ENCODE measurements at places on chromosomes 2 and 18.
A peak's percentile ranks its signal among the peaks of the same experiment; 100 is the strongest.

GRCh38 chr2:218607436-218608115, at the start of gene PLCD4:
PLCD4 (plus strand) TSS chr2:218607899; CDS start chr2:218615740, 7,841 bp downstream.
- no peak for DNase-seq

GRCh38 chr2:23107327-23107941, 277.5 kb upstream of the KLHL29 start:
- DNase-seq, result no peak

DNA sequence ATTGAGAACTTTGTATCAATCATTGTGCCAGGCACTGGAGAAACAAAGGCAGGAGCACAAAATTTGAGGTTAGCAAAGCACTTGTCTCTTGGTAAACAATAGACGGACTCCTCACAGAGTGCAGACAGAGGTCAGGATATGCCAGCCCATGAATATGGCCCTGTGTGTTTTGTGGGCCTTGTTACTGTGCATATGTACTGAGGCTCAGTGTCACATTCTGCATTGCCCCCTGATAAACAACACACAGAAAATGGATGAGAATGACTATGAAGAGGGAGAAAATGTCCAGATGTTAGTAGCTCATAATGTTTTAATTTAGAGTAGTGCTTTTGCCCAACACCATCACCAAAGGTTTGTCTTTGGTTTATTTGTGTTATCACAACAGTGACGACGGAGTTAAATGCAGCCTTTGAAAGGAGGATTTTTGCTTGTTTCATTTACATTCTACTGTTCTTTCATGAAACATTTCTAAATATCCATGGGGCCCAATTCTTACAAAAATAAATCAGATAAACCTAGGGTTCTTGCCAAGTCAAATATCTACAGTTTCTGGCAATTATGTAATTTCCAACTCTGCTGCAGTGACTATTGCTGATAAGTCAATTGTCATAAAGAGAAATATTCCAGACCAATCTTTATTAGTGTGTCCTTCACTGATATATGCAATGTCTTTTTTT, 14.6 kb upstream of the NT5C1B start:
- no peak for DNase-seq

- DNase-seq, result peak; percentile 9
Measured at GRCh38 chr2:24930768-24931167, 10.7 kb upstream of the ADCY3 start.

- DNase-seq, result no peak
Measured at GRCh38 chr2:64860276-64860885, 128.8 kb upstream of the SLC1A4 start.

DNA sequence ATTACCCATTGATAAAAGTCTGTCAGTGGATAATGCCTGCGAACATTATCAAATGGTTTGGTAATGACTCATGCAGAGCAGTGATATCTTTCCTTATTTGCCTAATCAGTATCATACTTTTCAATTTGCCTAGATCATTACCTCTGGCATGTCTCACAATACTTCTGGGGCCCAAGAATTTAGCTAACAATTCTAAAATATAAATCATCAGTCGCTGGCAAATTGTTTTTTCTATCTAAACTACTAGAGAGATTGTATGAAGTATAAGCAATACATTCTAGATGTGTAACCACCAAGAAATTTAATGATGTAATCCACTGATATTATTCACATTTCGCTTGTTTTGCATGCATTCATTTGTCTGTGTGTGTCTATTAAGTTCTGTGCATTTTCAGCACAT, 191.2 kb upstream of the CDH19 start:
- no peak for DNase-seq

DNA sequence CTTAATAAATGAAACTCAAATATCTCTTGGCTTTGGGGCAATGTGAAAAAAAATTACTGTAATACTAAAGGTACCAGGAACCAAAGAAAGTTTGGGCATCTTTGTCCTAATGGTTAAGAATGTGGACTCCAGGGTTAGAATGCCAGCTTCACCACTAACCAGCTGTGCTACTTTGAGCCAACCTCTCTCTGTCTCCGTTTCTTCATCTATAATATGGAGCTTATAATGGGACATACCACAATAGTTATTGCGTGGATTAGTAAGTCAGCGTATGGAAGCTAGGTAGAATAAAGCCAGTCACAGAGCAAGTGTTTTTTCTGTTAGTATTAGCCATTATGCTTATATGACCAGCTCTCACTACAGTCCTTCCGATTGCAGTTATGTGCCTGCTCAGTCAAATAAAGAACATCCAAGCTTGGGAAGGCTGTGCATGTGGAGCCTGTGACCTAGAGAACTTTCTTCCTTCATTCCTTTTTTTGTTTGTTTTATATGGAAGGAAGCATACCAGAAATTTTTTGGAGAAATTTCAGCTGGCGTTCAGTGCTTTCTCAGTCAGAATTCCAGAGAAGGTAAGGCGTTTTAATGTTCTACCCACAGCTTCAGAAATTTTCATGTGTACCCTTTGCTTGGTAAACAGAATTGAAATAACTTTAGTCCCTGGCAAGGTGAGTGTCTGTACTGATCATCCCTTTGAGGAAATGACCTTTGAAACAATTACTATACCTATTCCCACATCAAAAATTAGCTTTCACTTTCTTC, 114.0 kb upstream of the RND3 start:
- no peak for DNase-seq

DNA sequence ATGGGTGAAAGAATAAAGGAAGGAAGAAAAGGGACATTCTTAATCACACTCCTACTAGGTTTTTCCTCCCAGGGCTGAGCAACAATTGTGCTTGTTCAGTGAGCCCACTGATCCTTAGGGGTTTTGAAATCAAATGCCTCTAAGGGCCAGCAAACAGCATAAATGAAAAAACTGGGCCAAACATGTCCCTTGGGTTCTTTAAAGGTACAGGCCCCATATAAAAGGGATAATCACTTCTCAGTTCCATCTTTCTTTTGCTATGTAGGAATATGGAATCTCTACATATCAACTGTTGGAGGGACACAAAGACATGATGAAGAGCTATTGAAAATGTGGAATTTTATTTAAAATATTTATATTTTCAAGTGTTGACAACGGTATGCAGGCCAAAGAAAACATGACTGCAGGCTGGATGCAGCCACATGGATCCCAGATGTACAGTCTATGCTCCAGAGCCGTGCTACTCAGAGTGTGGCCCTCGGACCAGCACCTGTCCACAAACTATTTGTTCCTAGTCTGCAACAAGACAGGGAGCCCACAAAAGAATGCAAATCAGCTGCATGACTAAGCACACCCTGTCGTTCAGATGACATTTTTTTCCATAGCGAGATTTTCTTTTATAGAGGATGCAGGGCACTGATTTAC, 110.0 kb downstream of the CDH20 start:
- DNase-seq, result no peak

DNA sequence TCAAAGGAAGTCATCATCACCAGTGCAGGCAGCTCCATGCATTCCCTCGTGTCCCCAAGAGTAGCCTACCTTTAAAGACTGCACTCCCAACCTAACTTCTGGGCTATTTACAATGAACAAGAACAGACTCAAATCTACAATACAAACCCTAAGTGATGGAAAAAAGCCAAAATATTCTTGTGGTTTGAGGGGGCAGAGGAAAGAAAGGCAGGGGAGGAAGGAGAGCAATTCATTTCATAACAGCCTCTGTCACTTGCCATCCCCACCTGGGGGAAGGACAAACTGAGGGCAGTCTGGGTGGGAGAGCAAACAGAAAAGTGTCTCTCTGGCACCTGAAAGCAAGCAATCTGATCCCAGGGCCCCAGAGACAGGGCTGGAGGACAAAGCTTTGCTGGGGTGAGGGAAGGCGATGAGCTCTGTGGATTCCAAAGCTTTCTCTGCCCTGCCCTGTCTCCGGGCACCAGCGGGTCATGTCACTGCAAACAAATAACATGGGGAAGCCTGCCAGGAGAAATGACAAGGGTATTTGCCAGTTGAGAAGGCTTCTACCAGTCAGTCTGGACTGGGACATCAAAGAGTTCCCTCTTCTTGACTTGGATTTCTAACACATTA, 528.0 kb upstream of the TNP1 start:
- no peak for DNase-seq

DNA sequence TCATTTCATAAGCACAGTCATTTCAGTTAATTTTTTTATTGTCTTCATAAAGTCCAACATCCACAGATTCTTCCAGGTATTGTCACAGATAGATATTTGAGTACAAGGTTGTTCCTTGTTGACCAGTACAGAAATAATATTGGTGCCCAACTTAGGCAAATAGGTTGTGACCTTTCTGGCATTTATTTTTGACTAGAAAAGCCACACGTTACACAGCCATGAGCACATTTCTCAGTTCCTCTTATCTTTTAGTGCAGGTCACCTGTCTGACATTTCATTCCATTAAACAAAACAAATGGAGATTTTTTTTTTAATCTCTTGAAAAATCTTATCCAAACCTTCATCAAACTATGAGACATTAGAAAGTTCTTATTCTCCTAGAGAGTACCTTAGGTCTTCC, 428.8 kb downstream of the ZNF521 start:
- no peak for DNase-seq

DNA sequence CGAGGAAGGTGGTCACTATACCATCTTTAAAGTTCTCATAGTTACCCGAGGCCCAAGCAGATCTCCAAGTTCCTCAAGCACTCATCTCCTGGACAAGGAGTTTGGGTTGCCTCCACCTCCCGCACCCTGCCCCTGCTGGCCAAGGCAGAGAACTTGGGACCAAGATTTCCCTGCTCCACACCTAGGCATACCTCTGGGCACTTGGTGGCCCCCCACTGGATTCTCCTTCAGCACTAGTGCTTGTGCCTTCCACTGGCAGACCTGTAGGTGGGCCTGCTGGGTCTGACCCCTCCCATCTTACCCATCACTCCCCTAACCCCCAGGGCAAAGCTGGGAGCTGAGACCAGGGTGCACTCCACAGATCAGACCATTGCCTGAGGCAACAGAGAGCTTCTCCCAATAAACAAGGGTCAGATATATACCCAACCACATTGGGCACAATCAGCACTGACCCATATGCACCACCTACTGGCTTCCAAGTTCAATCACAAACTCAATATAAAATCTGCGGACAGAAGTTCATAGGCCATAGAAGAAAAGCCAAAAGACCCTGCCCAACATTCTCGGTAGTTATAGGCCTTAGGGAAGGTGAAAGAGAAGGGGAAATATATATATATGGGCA, 244.2 kb downstream of the EXOC6B start:
- no peak for DNase-seq

GRCh38 chr2:190947711-190948251, 66.2 kb downstream of the STAT1 start:
- no peak for DNase-seq

DNA sequence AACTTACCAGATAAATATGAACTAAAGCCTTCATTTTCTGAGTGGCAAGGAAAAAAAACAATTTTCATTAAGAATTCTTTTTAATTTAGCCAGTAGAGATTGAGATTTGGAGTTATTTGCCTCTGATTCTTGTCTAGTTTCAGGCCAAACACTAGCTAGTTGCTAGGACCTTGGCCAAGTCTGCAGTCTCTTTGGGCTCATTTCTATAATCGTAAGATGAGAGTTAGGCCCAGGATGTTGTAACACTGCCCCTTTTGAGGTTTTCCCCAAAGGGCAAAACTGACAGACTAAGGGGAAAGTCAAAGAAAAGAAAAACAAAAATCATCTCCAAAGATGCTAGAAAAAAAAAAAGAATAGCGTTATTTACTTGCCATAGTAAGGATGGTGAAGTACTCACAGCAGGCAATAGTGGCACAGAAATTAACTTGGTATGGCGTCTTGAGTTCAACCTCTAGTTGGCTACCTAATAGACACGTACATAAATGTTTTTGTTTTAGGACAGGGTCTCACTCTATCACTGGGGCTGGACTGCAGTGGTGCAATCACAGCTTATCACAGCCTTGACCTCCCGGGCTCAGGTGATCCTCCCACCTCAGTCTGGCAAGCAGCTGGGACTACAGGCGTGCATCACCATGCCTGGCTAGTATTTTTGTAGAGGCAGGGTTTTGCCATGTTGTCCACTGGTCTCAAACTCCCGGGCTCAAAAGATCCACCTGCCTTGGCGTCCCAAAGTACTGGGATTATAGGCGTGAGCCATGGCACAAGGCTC, 23.0 kb upstream of the ADAM17 start:
- no peak for DNase-seq

GRCh38 chr2:109423556-109424359, 190.0 kb downstream of the SEPTIN10 start:
- no peak for DNase-seq
